HepG2 (cell line): ENCODE measurements at places on chromosomes 5 and 9. TPM values are rescaled to one million over a fixed set of nuclear protein-coding genes. Genes with fewer than 3 reads are reported as not detected.
A peak's percentile ranks its signal among the peaks of the same experiment; 100 is the strongest.

Gene ADAMTS12
- total RNA-seq, result not detected in 2 replicates

Gene CBY3
- total RNA-seq, result not detected in 2 replicates

Gene ITK
- not detected in 2 replicates for total RNA-seq

Gene SPATA31C2
- total RNA-seq, result not detected in 2 replicates

Gene ABL1
- 19.3 and 20.4 TPM in 2 replicates for total RNA-seq

Gene SPATA31A3
- total RNA-seq, result not detected in 2 replicates

Gene PCDHA9
- 0.03 TPM in 1 of 2 replicates, not detected in the other for total RNA-seq

Gene ABLIM3
- 0.53 and 0.67 TPM in 2 replicates for total RNA-seq

Gene TMEFF1
- total RNA-seq, result 1.3 and 1.9 TPM in 2 replicates

DNA sequence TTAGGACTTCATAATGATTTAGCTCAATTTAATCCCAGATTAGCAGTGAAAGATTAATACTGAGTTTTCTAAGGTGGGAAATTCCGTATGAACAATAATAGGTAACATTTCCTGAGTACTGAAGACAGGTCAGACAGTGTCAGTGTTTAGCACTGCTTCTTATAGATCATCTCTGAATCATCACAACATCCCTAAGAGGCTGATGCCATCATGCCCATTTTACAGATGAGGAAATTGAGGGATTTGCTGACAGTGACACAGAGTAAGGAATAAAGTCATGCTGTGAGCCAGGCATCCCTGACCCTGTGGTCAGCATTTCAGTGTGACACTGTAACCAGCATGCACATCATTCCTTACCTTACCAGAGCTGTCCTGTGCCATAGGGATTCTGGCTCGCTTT lies 44.5 kb downstream of the DAPK1 start:
- DNase-seq, result no peak

- DNase-seq, result no peak
Measured at GRCh38 chr5:66894480-66895240, 298.5 kb downstream of the MAST4 start.

DNA sequence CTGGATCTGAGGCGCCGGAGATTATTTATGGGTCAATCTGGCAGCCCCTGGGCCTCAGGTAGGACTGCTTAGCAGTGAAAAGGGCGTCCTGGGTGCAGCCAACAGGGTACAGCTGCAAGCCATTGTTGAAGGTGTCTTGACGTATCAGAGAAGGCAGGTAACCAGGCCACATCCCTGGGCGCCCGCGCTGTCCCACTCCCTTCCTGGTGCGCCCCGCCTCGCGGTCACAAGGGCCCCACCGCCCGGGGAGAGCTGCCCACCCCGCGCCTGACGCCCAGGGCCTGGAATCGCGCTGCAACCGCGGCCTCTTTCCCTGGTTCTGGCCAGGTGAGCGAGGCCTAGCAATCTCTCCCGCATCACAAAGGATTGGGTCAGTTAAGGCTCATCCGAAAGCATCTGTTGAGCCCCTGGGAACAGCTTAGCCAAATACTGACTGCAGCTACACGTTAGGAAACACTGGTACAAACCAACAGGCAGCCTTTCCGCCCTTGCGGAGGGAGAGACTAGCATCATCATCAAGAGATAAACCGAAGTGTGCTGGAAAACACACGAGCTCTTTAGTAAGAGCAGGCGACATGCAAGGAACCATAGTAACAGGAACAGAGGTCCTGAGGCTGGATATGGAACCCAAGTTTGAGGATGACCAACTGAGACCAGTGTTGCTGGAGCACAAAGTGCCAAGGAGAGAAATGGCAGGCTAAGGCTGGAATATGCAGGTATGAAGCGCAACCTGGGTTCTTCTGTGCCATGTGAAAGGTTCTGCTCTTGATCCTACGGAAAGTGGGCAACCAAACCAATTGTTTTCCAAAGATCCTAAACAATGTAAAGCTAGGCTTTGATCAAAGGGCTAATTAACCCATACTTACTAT lies 3.6 kb downstream of the RPS23 start:
- DNase-seq, result no peak

DNA sequence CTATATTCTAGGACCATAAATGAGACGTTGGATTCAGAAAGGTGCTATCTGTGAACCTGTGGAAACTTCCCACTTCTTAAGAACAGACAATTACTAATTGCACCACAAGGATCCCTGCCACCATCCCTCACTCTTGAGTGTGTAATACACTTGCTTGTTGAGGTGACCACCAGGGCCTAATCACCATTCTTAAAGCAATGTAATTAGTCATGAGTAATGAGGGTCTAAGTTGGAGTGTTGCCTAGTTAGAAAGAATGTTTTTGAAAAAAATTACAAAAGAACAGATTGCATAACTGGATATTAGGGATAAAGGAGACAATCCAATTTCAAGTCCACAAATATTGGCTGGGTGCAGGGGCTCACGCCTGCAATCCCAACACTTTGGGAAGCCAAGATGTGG lies 56.9 kb upstream of the TRIO start:
- DNase-seq, result no peak

DNA sequence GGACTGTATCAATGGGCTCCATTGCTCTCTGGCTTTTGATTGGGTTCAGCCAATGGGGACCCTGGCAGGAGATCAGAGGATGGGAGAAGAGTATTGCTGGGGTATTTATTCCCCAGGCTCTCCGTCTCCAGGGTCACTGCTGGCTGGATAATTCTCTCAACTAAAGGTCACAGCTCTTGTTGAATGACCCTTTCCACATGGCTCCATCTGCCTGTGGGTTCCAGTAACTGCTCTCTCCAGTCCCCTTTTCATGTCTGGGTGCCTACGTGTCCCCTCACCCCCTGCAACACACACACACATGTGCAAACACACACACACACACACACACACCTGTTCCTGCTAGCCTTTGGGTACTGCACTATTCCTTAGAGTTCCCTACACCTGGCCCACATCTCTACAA lies 53.9 kb upstream of the RIC1 start:
- peak; percentile 7 for DNase-seq

- no peak for DNase-seq
Measured at GRCh38 chr5:7837403-7837802, 13.5 kb downstream of the CFAP90 start.

DNA sequence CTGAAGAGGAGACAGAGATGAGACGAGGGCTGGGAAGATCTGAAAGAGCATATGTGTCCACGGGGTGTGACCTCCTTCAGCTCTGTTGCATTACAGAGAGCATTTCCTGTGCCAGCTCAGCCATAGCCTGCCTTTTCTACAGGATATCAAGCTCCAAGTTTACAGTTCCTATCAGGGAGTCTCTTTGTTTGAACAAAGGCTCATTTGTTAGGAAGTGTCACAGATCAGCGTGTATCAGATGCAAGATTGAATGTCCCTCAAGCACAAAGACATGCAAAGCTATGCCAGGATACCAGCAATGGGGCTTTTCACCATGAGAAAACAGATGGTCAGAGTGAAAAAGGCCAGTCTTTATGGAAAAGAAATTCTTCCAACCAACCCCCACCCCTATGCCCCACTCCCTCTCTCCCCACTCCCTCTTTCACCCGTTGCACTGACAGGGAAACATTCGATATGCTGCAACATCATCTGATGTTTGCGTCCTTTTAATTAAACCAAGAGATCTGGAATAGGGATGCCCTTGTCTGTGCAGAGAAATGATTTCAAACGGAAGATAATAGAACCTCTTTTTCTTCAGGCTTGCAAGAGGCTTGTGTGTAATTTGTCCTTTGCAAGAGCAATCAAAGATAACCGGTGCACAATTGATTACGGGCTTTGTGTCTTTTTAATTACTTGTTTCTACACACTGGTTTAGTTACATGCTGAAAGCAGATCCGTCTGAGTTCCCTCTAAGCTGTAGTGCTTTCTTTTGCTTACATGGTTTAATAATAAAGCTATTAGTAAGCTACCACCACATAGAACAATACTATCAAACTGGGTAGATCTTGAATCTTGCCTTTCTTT lies 263.1 kb upstream of the RGMB start:
- DNase-seq, result peak; percentile 0

GRCh38 chr9:99472240-99472915 lies 250.3 kb downstream of the SEC61B start:
- no peak for DNase-seq

DNA sequence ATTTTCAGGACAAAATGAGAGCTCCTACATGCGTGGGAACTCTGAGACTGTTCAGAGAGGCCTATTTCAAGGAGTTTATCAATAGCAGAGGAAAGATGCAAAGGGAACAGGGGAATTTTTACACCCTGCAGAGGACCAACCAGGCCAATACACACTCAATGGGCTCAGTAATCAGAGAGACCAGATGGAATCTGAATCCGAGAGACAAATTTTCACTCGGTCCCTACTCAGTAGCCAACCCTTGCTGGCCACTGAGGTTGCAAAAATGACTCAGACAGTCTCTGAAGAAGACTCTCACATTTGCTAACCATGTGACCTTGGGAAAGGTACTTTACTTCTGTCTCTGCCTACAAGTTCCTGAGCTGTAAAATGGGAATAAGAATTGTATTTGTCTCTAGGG lies 479.4 kb downstream of the CDK5RAP2 start:
- no peak for DNase-seq

- DNase-seq, result no peak
Measured at GRCh38 chr9:2297771-2298170, 282.6 kb downstream of the SMARCA2 start.

DNA sequence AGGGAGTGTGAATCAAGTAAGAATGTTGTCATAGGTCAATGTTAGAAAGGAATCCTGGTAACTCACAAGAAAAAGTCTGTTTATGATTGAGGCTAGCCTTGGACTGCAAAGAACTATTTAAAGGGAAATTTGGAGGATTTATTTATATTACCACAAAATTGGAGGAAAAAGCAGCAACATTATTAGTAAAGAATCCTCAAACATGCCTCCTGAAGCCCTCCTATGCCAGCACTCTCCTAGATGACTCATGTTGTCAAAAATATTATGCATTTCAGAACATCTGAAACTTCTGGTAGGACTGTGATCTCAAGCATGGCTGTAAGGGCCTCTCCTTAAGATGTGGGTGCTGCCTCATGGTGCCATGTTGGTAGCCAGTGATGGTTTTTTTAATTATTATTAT lies 628.5 kb downstream of the CHSY3 start:
- DNase-seq, result no peak

GRCh38 chr5:41510176-41510831 lies at the start of gene PLCXD3:
Gene PLCXD3, minus strand, starts transcription at chr5:41510601. Its CDS starts 75 bp downstream, at chr5:41510526.
- no peak for DNase-seq

- DNase-seq, result no peak
Measured at GRCh38 chr9:23663536-23663935, 162.5 kb downstream of the ELAVL2 start.

DNA sequence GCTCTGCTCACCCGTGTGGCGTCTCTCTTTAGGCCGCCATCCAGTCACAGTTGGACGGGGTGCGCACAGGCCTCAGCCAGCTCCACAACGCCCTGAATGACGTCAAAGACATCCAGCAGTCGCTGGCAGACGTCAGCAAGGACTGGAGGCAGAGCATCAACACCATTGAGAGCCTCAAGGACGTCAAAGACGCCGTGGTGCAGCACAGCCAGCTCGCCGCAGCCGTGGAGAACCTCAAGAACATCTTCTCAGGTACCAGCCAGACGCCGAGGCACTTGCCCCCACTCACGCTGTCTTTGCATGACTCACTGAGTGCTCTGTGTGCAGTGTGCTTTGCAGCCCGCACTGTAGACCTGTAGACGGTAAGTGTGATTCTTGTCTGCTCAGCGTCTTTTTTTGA lies 4.5 kb downstream of the EXOC3 start:
- DNase-seq, result no peak

DNA sequence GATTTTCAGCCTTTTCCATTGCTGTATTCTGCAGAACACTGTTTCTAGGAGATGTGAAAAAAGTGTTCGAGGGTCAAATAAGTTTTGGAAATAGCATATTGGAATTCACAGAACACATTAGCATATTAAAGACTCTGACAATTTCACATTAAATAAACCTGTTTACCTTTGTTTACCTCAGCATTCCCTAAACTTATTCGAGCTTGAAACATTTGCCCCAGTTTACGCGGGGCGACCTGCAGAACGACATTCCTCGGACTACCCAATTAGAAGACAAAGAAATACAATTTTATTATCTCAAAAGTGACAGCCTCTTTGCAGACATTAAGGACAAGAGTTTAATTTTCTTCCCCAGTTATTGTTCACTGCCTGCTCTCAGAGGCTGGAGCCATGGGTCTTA lies 110.3 kb upstream of the NFIB start:
- DNase-seq, result no peak

DNA sequence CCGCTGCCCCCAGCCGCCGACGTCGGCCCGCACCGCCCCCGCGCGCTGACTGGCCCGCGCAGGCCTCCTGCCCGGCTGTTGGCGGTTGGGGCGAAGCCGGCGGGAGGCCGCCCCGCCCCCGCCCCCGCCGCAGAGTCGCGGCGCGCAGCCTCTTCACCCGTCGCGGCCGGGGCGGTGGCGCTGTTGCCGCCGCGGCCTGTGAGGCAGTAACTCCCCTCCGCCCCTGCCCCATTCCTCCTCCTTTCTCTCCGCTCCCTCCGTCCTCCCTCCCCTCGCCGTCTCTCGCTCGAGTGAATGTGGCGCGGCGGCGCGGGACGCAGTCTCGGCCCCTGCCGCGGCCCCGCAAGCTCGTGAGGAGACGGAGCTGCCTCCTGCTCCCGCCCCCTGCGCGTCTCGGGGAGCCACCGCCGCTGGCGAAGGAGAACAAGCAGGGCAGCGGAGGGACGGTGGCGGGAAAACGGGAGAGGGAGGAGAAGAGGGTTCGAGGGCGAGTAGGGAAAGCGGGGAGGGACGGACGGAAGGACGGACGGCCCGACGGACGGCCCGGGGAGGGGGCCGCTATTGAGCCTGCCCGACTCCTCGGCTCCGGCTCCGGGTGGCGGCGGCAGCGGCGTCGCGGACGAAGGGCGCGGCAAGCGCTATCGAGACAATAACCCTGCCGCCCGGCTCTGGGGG lies 637 bp upstream of the ERBIN start:
- DNase-seq, result peak; percentile 74

DNA sequence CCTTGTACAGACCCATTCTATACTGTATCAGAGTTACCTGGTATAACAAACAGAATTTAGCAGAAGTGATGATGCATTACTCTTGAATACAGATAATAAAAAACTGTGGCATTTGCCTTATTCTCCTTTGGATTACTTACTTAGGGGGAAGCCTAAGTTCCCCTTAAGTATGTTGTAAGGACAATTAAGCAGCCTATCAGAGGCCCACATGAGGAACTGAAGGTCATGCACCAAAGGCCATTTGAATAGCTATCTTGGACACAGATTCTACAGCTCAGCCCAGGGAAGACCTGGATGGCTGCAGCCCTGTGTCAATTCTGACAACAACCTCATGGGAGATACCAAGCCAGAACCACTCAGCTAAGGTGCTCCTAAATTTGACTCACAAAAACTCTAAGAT lies 125.2 kb downstream of the RAPGEF6 start:
- no peak for DNase-seq

- DNase-seq, result no peak
Measured at GRCh38 chr5:174204535-174205313, 159.2 kb downstream of the NSG2 start.

- DNase-seq, result no peak
Measured at GRCh38 chr5:61969755-61970154, 336.3 kb upstream of the KIF2A start.

- peak; percentile 39 for DNase-seq
Measured at GRCh38 chr5:29697785-29698414, 1495.6 kb upstream of the CDH6 start.

GRCh38 chr9:123191260-123191659 lies 77.1 kb downstream of the STRBP start:
- DNase-seq, result no peak

- peak; percentile 40 for DNase-seq
Measured at GRCh38 chr5:145937432-145938250, 1.3 kb downstream of the SH3RF2 start.

- peak; percentile 65 for DNase-seq
Measured at GRCh38 chr5:35182910-35183535, 47.3 kb downstream of the PRLR start.
